ENCODE measurements at places on chromosomes 1 and 21.

DNA sequence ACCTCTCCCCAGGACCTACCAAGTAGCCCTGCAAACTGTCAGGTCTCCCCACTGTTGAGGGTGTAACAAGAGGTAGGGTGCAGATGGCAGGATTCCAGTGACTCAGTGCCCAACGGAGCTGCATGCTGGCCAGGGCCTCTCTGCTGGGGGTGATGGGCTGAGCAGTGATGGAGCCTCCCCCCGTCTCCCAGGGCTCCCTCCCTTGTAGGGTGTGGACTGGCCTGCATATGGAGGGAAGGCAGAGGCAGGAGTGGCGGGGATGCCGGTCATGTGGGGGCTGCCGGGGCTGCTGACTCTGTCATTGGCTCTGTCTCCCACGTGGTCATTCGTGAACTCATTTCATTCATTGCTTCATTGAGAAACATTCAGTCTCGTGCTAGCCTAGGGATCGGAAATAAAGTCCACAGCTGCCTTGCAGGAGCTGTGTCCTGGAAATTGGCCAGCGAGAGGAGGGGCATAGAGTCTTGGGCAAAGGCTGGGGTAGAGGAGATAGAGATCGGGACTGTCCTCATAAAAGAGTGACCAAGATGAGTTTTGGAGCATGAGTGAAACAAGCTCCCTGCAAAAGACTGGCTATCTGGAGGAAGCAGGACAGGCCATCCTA is 22.9 kb upstream of the DISP3 start:
- no peak for DNase-seq

- DNase-seq, result no peak
Observed at GRCh38 chr1:154867064-154867825, 2.8 kb downstream of the KCNN3 start.

GRCh38 chr1:198497326-198498102 is 43.0 kb downstream of the ATP6V1G3 start:
- DNase-seq, result no peak

- DNase-seq, result no peak
Observed at GRCh38 chr1:27686223-27686990, 14.4 kb upstream of the IFI6 start.

DNA sequence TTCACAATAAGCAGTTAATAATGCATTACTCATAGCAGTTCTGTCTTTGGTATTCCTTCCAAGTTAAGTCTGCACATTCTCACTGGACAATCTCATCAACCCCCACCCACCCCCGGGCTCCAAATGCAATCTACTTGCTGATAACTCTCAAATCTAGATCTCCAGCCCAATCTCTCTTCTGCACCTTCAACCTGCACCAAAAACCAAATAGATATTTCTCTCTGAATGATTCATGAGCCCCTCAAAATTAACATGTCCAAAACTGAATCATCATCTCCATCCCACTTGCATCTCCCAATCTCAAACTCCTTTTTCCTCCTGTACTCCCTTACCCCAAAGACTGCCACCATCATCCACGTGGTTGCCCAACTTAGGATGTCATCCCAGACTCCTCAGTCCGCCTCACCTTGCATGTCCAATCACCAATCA is 2.7 kb downstream of the DOCK7 start:
- no peak for DNase-seq

DNA sequence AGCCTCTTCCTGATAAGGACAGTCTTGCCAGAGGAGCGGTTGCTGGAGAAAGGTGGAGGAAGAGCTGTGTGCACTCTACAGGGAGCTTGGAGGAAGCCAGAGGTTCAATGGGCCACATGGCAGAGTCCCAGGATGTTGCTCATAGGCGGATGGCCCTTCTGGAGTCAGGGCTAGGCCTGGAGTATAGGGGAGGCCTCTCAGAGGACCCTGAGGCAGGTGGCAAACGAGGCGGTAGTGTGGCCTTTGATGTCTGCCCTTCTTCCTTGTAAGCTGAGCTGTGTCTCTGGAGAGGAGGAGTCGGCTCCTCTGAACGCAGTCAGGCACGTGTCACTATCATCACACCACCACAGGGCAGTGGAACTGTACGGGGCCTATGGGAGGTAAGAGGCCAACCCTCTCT is 8.6 kb downstream of the PKP1 start:
- DNase-seq, result no peak

DNA sequence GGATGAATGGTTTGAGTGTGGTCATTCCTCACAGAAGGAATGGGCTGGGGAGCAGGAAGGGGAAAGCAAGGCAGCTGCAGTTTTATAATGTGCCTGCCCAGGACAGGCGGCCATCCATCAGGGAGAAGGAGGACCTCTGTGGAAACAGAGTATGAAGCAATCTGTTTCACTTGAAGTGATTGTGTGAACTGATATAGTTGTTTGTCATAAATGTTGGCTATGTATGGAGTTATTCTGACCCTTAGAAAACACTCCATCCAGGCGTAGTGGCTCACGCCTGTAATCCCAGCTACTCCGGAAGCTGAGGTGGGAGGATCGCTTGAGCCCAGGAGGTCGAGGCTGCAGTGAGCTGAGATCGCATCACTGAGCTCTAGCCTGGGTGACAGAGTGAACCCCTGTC is 46.5 kb downstream of the NENF start:
- no peak for DNase-seq

DNA sequence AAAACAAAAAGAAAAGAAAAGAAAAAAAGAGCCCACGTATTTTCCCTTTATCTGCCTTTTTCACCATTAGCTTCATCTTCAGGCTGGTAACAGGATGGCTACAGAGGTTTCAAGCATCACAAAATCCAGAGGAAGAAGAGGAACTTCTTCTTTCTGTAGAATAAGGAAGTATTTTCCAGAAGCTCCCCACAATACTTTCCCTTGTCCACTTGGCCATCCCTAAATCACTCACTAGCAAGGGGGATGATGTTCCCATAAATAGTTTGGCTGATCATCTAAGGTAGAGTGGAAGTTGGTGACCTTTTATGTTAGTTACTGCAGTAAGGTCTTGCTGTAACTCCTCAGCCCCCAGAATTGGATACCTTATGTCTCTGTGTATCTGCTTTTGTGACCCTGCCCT is 45.1 kb upstream of the RNF11 start:
- no peak for DNase-seq

DNA sequence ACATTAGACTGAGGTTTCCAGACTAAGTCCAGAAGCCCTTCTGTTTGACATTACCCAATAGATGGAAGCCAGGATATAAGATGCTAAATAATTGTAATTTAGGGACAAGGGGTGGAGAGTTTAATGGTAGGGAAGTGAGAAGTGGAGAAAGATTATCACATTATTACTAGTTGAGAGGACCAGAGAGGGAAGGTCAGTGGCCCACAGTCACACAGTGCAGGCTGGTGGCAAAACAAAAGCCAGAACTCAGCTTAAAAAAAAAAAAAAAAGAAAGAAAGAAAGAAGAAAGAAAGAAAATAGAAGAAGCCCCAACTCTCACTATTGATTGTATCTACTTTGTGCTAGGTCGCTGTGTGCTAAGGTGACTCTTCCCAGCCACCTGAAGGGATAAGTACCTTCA is 41.6 kb upstream of the WNT4 start:
- no peak for DNase-seq

- no peak for DNase-seq
Observed at GRCh38 chr1:32907435-32907834, 6.2 kb upstream of the TMEM54 start.

DNA sequence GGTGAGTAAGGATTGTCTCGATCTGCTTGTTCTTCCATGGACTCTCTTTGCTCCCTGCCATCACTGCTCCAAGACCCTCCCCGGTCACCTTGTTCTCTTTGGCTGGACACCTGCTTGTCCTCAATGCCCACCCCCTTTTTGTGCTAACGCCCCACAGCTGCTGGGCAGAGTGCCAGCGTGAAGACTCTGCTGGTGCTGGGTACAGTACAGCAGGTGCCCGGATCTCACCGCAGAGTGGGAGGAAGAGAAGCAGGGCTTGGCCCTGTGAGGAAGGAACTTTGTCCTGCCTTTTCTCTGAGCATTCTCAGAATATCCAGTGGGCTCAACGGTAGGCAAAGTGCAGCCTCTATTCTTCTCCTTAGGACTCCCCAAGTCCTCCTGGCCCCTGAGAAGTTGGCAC is 90.1 kb downstream of the PLXNA2 start:
- no peak for DNase-seq

DNA sequence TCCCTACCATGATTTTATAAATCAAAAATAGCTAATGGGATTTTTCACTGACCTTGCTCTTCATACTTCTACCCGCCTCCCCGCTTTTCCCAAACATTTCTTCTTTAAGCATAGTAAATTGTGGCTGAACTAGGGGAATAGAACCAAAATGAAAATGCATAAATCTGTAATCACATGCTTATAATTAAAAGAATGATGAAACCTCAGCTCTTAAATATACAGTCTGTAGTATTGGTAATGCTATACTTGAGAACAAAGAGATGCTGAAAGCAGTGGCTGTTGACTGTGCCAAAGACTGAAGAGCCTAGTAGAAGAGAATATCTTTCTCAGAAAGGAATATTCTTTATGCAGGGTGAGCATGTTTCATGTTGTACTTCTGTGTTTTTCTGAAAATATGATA is 249.1 kb downstream of the GREM2 start:
- no peak for DNase-seq

DNA sequence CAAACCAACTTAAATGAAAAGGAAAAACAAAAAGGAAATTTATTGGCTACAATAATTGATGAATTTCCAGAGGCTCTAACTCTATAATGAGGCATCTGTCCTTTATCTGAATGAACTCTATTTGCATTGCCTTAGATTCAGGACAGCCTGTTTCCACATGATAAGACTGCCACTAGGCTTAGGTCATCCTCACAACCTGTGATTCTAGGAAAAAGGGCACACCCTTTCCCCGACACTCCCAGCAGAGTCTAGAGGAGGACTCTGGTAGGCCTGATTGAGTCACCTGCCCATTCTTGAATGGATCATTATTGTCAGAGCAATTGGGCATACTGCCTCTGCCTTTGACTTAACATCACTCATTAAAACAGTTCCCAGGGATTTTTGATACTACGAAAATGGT is 262.8 kb downstream of the TPR start:
- peak; percentile 42 for DNase-seq

GRCh38 chr21:38175306-38175705 is 81.5 kb upstream of the KCNJ15 start:
- no peak for DNase-seq

- DNase-seq, result no peak
Observed at GRCh38 chr1:180026556-180026955, 71.9 kb downstream of the CEP350 start.

DNA sequence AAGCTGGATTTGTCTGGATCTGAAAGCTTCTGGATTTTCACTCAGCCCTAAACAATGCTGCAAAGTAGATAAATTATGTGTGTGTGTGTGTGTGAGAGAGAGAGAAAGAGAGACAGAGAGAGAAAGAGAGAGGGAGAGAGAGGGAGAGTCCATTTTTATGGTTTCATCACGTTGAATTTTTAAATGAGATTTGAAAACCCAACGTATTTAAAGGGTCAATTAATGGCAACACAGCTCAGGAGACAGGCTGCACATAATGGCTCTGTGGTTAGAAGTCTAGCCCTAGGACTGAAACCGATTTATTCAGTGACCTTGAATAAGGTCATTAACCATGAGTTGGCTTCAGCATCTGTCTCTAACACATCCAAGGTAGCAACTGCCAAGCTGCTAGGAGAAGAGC is 35.3 kb upstream of the FMN2 start:
- DNase-seq, result no peak

- DNase-seq, result no peak
Observed at GRCh38 chr1:33515607-33516006, 43.2 kb downstream of the ZSCAN20 start.

DNA sequence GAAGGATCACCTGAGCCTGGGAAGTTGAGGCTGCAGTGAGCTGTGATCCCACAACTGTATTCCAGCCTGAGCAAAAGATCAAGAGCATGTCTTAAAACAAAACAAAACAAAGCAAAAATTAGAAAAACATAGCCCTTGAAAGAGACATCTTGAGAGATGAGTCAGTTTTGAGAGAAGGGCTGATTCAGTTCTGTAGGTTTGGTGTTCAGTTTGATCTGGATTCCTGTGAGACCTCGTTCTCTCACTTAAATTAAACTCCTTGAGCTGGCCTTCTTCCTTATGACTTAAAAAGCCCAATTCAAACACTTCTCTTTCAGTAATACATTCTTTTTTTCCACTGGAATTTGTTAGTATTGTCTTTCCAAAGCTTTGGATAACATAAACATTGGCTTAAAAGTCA is 164.2 kb downstream of the NRIP1 start:
- no peak for DNase-seq

- no peak for DNase-seq
Observed at GRCh38 chr1:48717082-48717481, 59.6 kb downstream of the BEND5 start.

- no peak for DNase-seq
Observed at GRCh38 chr1:16970132-16970910, 10.1 kb downstream of the MFAP2 start.

GRCh38 chr1:211908951-211909350 is 78.4 kb upstream of the LPGAT1 start:
- DNase-seq, result no peak

- no peak for DNase-seq
Observed at GRCh38 chr1:227899820-227900449, 47.8 kb downstream of the WNT9A start.

GRCh38 chr1:118185084-118185832 is at the start of gene SPAG17:
Gene SPAG17, minus strand, starts transcription at chr1:118185228. Its CDS starts 71 bp downstream, at chr1:118185157.
- no peak for DNase-seq

GRCh38 chr1:224901087-224901810 is 28.2 kb upstream of the DNAH14 start:
- no peak for DNase-seq

GRCh38 chr1:59506952-59507351 is 210.1 kb downstream of the FGGY start:
- DNase-seq, result no peak

DNA sequence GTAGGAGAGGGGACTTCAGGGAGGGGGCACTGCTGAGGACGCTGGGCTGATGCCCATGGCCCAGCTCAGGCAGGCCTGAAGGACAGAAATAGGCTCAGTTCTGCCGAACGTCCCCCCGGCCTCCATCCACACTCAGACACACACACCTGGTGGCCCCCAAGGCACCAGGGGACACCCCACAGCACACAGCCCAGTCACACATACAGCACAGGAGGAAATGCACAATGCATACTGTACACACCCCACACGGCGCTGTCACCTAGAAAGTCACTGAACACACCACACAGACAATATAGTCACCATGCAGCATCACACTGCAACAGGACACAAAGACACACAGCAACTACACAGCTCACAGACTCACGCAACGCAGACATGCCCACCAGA is 562 bp downstream of the SYTL1 start:
- no peak for DNase-seq

GRCh38 chr1:27293915-27294314 is 28.0 kb upstream of the TMEM222 start:
- DNase-seq, result no peak

DNA sequence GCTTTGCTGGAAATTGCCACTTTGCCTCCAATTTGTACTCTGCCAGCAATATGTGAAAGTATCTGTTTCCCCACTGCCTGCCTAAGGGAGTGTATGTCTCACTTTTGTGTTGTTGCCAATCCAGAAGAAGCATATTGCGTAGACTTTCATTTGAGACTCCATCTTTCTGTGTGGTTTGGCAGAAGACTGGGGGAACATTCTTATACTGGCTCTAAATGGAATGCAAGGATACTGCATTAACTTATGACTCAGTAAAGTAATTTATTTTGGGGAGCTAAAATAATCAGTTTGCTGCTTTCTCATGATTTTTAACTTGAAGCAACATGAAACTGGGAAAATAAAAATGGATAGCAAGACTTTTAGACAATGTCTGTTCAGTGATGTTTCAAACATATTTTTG is 107.7 kb upstream of the TMPRSS2 start:
- DNase-seq, result no peak

- DNase-seq, result peak; percentile 55
Observed at GRCh38 chr1:155966750-155967149, 11.6 kb downstream of the ARHGEF2 start.

GRCh38 chr1:93180723-93181613 is at the start of gene CCDC18:
Gene CCDC18, plus strand, starts transcription at chr1:93180724. Its CDS starts 2,638 bp downstream, at chr1:93183362.
- peak; percentile 46 for DNase-seq

All from hematopoietic multipotent progenitor cell treated with erythropoietin and hydrocortisone succinate and interleukin-3 and kit ligand, for 15 days (in vitro differentiated cells).